HepG2 (cell line): ENCODE measurements at places on chromosomes 11 and 22. TPM values are rescaled to one million over a fixed set of nuclear protein-coding genes. Genes with fewer than 3 reads are reported as not detected.

The POU2AF3 gene
- 4.9 and 7.8 TPM in 2 replicates for total RNA-seq

The YPEL1 gene
- total RNA-seq, result 0.21 and 0.33 TPM in 2 replicates

The PATE4 gene
- total RNA-seq, result not detected in 2 replicates

The C1QTNF5 gene
- total RNA-seq, result 0.77 and 1.2 TPM in 2 replicates

DNA sequence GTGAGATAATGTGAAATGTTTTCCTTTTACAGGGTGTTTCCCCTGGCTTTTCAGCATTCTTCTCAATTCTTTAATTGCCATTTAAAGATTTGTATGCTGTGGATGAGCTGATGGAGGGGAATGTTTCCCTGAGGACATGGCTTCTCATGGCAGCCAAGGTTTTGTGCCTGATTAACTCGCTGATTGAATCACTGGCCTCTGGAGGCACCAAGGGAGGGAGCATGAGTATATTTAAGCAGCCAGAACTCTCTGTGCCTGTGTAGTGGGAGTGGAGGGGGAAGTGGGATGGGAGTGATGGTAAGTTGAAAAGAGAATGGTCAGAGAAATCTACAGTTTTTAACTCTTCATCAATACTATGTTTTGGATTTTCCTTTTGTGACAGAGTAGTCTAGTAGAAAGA is 88.7 kb downstream of the STIM1 start:
- no peak for DNase-seq

DNA sequence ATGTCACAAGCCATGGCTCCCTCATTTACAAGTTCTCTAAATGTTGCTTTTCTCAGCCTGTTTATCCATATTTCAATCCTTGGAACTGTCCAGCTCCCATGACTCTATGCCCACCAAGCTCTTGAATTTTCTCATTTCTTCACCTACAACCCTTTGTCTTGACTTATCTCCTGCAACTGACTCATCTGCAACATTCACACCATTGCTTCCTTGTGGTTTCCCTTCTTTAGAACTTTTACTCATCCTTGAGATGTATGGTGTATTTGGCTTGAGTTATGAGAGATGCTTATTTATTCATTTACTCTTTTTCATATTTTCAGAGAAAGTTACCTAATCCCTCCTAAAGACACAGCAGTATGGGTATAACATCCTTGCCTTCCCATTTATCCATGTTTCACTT is 18.8 kb downstream of the TRIM34 start:
- DNase-seq, result no peak

DNA sequence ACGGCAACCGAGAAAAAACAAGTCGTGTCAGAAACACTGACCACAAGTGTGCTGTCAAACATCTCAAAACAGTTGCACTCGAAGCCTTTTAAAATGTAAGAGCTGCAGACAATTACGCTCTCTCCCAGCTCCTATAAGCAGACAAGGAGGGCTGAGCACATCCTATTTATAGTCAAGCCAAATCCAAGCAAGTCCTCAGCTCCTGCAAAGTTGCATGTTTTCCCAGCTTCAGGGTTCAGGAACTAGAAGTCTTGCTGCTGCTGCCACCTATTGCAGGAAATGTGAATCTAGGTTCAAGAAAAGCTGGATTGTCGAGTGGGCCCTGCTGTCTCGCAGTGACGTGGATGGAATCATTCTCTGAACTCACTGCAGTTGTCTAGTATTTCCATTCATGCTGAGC is 15.5 kb downstream of the EFCAB6 start:
- DNase-seq, result no peak

DNA sequence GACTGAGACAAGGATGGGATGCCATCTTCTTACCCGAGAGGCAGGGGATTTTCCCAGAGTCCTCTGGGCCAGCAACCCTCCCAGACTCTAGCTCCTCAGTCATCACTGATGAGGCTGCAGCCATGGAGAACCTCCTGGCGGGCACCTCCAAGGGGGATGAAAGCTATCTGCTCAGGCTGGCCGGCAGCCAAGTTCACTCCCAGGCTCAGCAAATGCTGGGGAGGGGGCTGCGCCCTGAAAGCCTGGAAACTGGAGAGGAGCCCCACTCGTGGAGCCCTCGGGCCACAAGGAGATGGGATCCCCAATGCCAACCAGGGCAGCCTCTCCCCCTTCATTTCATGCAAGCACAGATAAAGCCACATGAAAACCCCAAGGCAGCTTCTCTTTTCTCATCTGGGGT is 75.0 kb downstream of the CACNA1I start:
- DNase-seq, result no peak

- DNase-seq, result no peak
Observed at GRCh38 chr11:93694109-93694508, 32.6 kb downstream of the CEP295 start.
